ENCODE measurements at places on chromosomes 12 and 14.

GRCh38 chr12:105920161-105920684 lies 218.5 kb downstream of the NUAK1 start:
- no peak for DNase-seq

DNA sequence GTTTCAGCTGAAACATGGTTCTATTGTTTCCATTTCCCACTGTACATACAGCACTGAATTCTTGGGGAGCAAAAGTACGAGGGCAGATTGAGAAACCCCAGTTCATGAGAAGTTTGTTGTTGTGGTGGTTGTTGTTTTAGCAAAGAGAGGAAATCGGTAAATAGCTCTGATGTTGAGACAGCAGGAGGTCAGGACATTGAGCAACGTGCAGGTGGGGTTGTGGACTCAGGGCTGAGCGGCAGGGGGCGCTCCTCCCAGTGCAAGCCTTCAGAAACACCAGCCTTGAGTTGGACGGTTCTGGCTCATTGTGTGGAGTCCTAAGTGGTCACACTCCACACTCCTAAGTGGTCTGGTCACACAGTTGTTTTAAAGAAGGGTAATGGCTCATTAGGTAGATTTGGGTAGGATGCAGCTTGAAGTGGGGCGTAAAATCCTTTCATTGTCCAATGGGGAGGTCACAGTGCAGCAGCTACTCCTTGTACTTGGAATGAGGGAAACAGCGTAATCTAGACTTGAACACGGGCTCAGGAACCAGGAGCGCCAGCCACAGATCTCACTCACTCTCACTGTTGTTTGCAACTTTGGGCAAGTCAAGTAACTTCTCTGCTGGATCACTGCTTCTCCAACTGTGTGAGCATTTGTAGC lies 14.5 kb upstream of the PWP1 start:
- peak; percentile 61 for DNase-seq

DNA sequence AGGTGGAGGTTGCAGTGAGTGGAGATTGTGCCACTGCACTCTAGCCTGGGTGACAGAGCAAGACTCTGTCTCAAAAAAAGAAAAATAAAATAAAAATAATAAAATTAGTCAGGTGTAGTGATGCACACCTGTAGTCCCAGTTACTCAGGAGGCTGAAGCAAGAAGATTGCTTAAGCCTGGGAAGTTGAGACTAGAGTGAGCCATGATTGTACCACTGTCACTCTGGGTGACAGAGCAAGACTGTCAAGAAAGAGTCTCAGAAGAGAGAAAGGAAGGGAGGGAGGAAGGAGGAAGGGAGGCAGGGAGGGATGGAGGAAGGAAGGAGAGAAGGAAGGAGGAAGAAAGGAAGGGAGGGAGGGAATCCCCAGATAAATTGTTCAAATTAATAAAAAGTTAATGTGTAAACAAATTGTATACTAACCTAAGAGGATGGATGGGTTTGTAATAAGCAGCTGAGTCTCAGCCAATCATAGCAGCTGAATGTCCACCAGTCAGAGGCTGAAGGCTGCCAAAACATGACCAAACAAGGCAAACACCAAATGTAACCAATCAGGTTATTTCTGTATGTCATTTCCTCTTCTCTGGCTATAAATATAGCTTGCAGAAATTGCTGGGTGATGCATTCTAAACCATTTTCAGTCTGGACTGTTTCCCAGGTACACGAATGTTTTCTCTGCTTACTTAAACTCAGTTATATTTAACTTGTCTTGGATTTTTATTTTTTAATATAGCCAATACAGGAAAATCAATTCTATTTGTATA lies 6.1 kb upstream of the CDCA4 start:
- DNase-seq = peak; percentile 26

DNA sequence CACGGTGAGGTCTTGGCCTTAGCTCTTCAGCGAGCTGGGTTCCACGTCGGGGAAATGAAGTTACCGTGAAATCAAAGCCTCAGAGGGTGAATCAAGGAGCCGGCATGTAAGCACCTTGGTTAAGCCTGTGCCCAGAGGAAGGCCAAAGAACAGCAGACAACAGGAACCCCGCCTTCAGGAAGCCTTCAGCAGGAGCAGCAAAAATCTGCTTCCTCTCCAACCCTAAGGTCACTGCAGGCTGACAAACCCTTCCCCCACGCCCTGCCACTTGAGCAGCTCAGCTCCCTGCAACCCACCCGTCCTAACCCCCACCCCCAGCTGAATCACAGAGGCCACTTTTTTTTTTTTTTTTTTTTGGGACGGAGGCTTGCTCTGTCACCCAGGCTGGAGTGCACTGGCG lies 72.9 kb upstream of the LTA4H start:
- DNase-seq = peak; percentile 15

GRCh38 chr14:103206836-103207387 lies 83.7 kb downstream of the TNFAIP2 start:
- peak; percentile 21 for DNase-seq

- no peak for DNase-seq
Observed at GRCh38 chr14:24874514-24875202, 175.3 kb downstream of the STXBP6 start.

GRCh38 chr14:99596071-99596627 lies 7.9 kb downstream of the CCDC85C start:
- DNase-seq = peak; percentile 46

- no peak for DNase-seq
Observed at GRCh38 chr14:37083599-37083998, 88.8 kb downstream of the SLC25A21 start.

- DNase-seq = no peak
Observed at GRCh38 chr12:77442633-77443032, 377.3 kb upstream of the E2F7 start.

DNA sequence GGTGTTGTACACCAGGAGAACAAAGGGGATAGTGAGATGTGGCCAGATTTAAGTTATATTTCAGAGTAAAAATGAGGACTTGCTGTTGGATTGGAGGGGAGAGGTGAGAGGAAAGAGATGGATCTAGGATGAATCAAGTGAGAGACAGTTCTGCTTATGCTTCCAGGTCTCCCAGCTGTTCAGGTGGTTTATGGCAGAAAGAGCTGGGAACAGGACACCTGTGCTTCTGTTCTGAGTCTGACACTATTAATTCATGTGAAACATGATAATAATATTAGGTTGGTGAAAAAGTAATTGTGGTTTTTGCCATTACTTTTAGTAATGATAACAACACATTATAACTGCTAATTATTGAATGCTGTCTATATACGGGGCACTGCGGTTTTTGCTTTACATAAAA lies 55.7 kb downstream of the SLC15A5 start:
- no peak for DNase-seq

GRCh38 chr12:64739778-64740177 lies 19.4 kb downstream of the GNS start:
- no peak for DNase-seq

- no peak for DNase-seq
Observed at GRCh38 chr12:78384541-78384940, 480.0 kb upstream of the SYT1 start.

GRCh38 chr12:121132601-121133481 lies at the start of gene P2RX7:
TSS of gene P2RX7 (plus strand) at chr12:121132876. CDS start at chr12:121132971, 95 bp downstream.
- DNase-seq = peak; percentile 93

DNA sequence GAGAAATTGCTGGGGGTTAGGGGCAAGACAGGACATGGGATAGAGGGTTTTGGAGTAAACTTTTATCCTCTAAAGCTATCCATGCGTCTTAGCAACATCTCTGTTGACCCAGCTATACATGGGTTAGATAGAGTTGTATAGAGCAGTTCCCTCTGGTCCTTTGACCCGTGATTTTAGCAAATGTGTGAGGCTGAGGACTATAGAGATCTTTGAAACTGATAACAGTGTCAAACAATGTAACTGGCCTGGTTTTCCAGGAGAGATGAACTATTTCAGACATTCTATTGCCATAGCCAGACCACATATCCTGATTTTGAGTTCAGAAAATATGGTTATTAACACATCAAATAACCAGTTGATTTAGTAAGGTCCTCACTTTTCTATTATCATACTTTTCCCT lies 60.4 kb downstream of the B4GALNT3 start:
- no peak for DNase-seq

- DNase-seq = no peak
Observed at GRCh38 chr14:58954052-58954451, 234.4 kb upstream of the DAAM1 start.

GRCh38 chr12:93825931-93826555 lies 148.9 kb downstream of the CRADD start:
- DNase-seq = peak; percentile 16

- DNase-seq = no peak
Observed at GRCh38 chr12:93749515-93749914, 72.3 kb downstream of the CRADD start.

DNA sequence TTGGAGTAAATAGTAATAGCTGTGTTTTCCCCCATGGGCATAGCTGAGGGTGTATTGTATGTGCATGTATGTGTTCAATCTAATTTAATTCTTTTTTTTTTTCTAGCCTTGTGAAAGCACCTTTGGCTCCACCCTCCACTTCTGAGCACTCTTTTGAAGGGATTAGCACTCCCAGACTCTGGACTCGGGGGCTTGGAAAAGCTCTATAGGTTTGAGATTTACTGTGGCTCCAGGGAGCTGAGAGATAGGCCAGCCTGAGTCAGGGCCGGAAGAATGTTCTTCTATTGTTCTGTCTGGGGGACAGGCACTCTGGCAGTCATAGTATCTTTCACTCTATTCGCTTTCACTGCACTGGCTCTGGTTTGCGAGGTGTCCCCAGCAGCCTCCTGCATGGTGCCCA lies 540.0 kb upstream of the TBX3 start:
- DNase-seq = no peak

DNA sequence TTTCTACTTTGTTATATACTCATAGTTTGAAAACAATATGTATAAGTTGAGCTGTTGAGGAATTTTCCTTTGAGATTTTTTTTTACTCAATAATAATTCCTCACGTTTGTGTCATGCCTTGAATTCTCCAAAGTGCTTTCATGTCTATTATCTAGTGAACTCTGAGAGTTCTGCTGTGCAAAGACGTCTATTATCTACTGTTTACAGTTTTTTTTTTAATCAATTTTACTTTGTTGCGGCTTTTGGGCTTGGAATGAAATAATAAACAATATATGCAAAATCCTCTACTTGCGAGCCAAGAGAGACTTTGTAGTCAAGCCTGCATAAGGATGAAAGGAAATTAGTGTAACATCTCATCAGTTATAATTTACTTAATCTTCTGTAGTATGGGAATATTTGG lies 107.2 kb upstream of the FRMD6 start:
- no peak for DNase-seq

DNA sequence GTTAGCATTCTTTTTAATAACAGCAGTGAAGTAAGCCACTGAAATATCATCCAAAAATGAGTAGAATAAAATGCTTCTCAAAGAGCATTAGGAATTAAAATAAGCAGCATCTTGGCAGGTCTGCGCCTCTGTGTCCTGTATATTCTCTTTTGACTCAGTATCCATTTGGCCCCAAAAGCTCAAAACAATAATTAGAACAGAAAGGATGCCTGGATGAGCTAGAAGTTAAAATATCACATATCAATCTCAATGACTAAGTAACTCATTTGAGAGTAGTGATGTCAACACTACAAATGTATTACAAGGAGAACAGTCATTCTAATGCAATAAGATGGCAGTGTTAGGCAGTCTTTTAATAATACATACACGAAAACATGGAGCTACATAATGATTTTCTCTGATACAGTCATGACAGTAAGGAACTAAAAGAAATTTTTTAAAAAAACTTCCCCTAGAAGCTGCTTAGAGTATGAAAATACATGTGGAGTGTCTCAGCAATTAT lies 160.9 kb upstream of the ABCD2 start:
- DNase-seq = peak; percentile 33

- no peak for DNase-seq
Observed at GRCh38 chr12:124386059-124386458, 91.2 kb downstream of the RFLNA start.

GRCh38 chr12:133264173-133264572 lies 28.5 kb upstream of the ANHX start:
- no peak for DNase-seq

DNA sequence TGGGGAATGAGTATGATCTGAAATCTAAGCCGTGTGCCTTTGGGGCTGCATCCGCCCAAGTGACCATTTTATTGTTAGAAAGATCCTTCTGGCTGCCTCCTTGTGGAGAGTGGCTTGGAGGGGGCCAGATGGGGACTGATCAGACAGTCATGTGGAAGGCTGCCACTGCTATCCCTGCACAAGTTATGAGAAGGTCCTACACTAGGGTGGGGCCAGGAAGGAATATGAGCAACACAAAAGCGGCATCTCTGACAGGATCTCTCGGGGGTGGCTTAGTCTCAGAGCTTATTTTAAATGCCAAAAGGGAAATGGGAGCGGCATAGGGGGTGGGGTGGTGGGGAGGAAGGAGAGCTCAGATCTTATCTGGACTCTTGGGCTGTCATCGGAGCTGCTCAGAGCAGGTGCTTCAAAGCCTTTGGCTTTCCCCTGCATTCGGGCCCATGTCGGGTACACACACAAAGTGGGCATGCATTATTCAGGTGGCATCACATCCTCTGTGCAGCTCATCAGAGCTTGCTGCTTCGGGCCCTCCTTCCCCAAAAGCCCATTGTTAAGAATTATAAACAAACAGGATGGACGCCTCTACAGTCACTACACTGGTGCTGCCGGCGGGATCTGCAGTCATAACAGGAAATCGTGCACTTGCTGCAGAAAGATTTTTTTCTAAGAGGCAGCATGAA lies 805.4 kb downstream of the VRK1 start:
- DNase-seq = no peak

GRCh38 chr12:63995512-63995911 lies 151.0 kb downstream of the SRGAP1 start:
- DNase-seq = peak; percentile 86

DNA sequence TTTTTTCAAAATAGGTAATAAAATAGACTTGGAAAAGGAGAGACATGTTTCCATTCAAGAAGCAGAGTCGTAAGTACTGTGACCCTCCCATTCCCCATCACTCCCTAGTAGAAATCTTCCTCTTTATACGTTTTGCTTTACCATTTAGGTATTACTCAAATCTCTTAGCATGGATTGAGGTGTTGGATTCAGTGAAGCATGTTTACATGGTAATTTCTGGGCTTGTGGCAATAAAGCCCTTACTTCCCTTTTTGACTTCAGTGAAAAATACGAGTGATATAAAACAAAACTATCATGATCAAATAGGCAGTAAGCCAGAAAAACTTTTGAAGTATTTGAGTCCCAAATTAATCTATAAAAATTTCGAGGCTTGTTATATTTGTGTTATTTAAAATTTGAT lies 27.4 kb downstream of the RAB21 start:
- DNase-seq = no peak

- DNase-seq = peak; percentile 19
Observed at GRCh38 chr14:77478796-77479195, 19.8 kb downstream of the ISM2 start.

Data from NCI-H69 (cell line).